ENCODE measurements at places on chromosomes 2 and 18.

GRCh38 chr2:73373344-73373743, 12.3 kb upstream of the ALMS1 start:
- no peak for DNase-seq

DNA sequence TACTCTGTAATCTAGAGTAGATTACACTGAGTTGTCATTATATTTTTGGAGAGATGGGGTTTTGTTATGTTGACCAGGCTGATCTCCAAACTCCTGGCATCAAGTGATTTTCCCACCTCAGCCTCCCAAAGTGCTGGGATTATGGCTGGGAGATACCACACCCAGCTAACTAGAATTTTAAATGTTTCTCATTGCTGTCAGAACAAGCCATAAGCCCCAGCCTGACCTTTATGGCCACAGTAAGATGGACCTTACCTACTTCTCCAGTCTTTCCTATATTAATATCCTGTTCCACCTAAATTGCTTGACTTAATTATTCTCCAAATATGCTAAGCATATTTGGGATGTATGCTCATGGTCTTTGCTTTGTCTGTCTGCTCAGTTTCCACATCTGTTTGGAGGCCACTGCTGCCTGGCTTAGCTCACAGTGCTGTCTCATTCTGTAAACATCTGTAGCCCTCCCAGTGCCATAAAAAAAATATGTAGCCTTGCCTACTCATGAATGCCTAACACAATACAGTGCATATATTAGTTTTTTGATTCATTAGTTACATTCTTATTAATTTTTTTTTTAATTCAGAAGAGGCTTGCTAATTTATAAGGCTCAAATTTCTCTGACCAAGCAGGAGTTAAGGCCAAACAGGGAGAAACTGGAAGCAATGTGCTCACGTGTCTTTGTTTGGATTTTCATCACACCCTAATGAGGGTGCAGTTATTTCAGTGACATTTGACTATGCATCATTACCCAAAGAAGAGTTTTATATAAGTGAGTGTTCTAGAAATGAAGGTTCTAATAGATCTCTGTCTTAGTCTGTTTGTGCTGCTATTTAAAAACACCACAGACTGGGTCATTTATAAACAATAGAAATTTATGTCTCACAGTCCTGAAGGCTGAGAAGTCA, 45.3 kb upstream of the PSME4 start:
- no peak for DNase-seq

DNA sequence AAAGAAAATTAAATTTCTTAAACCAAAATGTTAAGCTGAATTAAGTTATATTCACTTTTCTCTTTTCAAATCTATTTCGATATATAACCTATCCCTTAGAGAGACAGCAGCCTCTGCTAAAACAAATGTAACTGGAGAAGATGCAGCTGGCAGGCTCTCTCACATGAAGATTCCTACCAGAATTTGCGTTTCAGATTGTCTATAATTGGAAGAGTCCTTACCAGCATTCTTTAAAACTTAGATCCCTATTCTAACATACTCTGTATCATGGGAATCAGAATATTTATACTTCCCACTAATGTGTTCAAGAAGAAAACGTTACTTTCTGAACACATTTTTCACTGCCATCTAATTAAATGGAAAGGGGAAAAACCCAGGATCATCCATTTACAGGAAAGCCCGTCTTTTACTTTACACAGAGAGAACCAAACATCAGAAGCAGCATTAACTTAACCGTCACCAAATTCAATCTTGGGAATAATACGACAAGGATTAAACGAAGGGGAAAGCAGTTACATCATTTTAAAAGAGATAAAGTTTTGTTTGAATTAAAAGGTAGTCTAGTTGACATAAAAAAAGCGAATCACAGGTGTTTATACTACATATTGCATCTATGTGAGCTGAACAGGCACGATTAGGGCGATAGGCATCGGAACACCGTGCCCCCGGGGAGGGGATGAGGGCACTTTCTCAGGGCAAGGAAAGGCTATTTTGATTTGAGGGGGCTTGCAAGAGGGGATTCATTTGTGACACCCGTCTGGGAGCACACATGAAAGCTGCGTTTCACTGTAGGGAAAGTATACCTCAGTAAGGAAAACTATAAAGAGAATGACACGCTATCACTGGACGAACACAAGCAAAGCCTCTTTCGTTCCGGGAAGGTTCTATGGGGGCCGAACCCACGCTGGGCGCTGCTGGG, 1.3 kb downstream of the PTPN2 start:
- peak; percentile 64 for DNase-seq

DNA sequence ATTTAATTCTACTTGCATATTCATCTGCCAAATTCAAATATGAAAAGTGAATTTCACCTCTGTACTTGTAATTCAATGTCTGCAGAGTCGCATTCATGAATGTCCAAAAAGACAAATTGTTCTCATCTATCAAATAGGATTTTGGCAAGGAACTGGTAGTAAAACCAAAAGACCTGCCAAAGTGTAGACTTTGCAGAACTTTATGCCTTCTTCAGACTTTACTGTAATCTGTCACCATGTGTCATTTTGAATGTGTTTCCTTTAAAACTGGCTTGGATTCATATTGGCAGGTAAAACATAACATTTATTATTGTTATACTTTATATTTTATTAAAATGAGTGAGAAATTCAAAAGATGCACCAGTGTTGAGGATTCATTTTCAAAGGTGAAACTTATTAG, 701.9 kb upstream of the LINC00305 start:
- no peak for DNase-seq

- no peak for DNase-seq
Observed at GRCh38 chr2:105641389-105641811, 103.3 kb upstream of the NCK2 start.

- DNase-seq: no peak
Observed at GRCh38 chr2:128026448-128027277, 1.2 kb downstream of the SAP130 start.

- no peak for DNase-seq
Observed at GRCh38 chr2:18413676-18414396, 146.6 kb downstream of the RDH14 start.

GRCh38 chr2:224691563-224691962, 24.6 kb downstream of the CCDC195 start:
- no peak for DNase-seq

All from HuH-7.5 (cell line).